Stimulated activated naive CD4-positive, alpha-beta T cell (primary cell): ENCODE measurements at places on chromosomes 12 and 14.

GRCh38 chr12:15534874-15535273 is 212.6 kb downstream of the PTPRO start:
- no peak for DNase-seq

GRCh38 chr14:76640923-76641395 is 120.3 kb upstream of the VASH1 start:
- DNase-seq, result no peak

GRCh38 chr14:28867571-28867970 is 101.0 kb downstream of the FOXG1 start:
- DNase-seq, result no peak

DNA sequence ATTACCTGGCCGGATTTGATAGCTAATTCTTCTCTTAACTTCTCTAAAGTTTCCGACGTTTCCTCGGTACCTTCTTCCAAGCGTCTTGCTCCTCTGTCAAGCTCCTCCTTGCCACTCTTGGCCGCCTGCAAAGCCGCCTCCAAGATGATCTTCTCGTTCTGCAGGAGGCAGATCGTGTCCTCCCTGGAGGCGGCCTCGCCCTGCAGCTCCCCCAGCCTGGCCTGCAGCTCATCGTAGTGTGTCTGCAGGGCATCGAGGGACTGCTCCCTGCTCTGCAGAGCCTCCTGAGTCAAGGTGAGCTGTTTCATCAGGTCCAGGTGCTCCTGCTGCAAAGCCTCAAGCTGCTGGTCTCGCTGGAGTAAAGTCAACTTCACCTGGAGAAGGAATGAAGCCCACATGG is 32.8 kb downstream of the GOLGA3 start:
- no peak for DNase-seq

- no peak for DNase-seq
Observed at GRCh38 chr12:48640428-48640827, 41.6 kb downstream of the KANSL2 start.

- no peak for DNase-seq
Observed at GRCh38 chr12:53810950-53811349, 59.2 kb upstream of the CISTR start.
